ENCODE measurements at places on chromosomes 2 and 18.

DNA sequence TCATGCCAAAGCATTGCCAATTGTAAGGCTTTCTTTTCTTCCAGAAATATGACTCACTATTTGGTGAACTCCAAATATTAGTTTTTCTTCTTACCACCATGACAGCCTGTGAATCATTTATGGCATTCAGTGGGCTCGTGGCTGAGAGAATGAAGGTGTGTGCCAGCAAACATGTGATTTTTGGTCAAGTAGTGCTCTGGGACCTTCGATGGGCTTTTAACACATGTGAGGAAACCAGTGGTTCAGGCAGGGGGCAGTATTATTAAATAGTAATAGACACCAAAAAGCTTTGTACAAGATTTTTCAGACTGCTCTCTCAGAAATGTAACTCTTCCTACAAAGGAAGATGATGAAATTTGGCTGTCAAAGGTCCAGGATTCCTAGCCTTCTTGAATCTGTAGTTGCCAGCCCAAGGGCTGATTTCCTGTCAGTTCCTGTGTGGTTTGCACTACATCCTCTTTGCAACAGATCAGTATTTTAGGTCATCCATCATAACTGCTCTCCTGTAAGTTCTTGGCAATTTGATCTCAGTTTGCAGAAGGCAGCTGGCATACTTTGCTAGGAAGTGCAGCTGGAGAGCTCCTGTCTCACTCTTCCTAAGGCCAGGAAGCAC is 64.3 kb downstream of the BABAM2 start:
- DNase-seq, result peak; percentile 25

DNA sequence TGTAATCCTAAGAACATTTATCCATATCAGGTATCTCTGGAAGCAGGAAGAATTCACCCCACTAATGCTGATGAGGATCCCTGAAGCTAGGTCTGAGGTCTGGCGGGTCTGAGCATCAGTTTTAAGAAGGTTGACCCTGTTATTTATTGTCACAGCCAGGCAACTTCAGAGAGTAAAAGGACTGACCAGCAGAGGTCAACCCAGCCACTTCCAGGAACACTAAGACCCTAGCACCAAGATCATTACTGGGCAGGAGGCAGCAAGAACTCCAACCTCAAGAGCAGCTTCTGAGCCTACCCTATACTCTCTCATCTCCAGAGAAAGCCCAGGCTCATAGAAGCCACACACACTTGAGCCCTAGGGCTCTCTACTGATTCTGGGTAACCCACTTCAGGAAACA is 901.4 kb downstream of the DCDC2C start:
- peak; percentile 14 for DNase-seq

DNA sequence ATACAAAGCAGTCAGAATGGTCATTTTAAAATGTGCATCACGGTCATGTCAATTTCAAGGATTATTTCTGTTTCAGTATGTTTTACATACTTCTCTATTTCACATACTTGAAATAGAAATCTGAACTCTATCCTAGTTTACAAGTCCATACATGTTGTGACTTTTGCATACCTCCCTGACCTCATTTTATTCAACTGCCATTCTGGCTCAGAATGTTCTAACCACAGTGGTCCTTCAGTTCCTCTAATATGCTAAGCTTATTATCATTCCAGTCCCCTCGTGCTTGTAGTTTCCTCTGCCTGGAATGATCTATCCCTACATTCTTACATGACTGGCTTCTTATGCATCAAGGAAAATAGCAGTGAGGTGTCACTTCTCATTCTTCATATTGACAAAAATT is 295.6 kb downstream of the KIAA1328 start:
- DNase-seq, result no peak

DNA sequence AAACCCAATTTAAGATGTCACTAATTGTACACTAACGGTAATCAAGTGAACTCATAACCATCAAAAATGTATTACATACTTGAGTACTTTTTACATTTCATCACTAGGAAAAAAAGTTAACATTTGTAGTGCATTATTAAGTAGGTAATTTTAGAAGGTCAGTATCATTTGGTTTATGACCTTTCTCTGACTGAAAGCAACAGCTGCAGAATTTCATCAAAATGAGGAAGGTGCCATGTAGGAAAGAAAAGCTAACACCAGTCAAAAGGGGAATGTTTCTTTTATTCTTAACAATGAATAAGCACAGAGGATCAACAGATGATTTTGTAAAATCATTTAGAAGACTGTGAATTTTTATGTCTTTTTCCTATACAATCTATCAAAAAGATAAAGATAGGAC is 79.0 kb downstream of the PIGN start:
- no peak for DNase-seq

- peak; percentile 15 for DNase-seq
These were observed 45.3 kb downstream of the ACAA2 start for GRCh38 chr18:49768051-49768391.

GRCh38 chr2:59662127-59662861 is 891.2 kb downstream of the BCL11A start:
- no peak for DNase-seq

GRCh38 chr2:51028829-51029228 is 3.1 kb downstream of the NRXN1 start:
- no peak for DNase-seq

DNA sequence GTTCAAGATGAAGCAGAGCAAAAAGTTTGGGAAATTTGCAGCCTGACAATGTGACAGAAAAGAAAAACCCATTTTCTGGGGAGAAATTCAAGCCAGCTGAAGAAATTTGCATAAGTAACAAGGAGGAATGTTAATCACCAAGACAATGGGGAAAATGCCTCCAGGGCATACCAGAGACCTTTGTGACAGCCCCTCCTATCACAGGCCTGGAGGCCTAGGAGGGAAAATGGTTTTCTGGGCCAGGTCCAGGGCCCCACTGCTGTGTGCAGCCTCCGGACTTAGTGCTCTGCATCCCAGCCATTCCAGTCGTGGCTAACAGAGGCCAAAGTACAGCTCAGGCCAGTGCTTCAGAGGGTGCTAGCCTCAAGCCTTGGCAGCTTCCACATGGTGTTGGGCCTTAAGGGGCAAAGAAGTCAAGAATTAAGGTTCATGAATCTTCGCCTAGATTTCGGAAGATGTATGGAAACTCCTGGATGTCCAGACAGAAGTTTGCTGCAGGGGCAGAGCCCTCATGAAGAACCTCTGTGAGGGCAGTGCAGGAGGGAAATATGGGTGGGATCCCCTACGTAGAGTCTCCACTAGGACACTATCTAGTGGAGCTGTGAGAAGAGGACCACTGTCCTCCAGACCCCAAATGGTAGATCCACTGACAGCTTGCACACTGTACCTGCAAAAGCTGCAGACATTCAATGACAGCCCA is 314.1 kb upstream of the TRIB2 start:
- no peak for DNase-seq

DNA sequence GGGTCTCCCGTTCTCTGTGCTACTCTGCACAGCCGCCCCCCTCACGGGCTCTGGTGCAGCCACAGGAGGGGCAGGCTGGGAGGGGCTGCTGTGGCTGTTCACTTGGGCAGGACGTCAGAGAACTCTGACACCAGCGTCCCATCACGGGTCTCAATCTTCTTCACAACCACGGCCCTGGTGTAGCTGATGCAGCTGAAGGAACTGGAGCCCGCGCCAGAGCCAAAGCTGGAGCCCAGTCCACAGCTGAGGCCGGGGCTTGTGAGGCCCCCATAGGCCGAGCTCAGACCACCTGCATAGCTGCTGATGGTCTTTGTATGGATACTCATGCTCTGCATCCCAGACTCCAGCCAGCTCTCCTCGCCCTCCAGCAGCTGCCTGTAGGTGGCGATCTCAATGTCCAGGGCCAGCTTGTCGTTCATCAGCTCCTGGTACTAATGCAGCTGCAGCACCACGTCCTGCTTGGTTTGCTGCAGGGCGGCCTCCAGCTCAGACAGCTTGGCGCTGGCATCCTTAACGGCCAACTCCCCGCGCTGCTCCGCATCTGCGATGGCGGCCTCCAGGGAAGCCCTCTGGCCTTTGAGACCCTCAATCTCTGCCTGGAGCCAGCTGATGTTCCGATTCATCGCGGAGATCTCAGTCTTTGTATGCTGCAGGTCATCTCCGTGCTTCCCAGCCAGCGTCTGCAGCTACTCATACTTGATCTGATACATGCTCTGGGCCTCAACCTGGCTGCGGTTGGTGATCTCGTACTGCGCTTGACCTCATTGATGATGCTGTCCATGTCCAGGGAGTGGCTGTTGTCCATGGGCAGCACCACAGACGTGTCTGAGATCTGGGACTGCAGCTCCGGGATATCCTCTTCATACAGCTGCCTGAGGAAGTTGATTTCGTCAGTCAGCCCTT is 7.4 kb upstream of the DUSP19 start:
- no peak for DNase-seq

DNA sequence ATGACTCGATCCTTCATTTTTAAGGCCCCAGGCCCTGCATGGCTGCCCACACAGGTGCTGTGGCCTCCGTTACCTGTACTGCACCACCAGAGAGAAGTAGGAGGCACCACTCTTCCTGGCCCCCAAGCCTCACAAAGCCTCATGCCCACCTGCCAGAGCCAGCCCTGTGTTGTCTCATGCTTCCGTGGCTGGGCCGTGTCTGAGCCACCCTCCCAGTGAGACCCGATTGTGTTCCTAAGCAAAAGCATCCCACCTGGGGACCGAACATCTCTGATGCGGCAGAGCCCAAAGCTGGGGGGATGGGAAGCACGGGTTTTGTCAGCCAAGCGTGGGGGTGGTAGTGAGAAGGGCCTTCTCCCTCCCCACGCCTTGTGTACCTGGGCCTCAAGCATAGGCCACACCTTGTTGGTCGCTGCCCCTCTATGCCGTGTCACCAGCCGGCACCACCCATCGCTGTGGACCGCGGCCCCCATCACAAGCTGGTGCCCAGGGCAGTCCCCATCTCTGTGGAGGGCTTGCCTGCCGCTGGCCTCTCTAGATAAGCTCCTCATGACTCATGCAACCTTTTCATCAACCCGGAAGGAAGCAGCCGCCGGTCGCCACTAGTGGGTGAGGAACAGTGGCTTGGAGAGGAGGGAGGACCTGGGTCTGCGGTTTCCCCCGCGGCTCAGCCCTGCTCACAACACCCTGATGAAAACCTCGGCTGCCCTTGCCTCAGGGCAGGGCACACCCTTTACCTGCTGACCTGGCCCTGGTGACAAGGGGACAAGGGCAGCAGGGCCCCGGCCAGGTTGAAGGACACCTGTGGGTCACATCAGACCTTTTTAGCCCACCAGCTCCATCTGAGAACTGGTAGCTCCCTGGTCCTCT is 2.7 kb upstream of the RNPEPL1 start:
- peak; percentile 89 for DNase-seq

All from RKO (cell line).